ENCODE measurements at places on chromosomes 11 and 22.
A peak's percentile ranks its signal among the peaks of the same experiment; 100 is the strongest.

GRCh38 chr11:129930296-129930695 is 34.9 kb upstream of the NFRKB start:
- no peak for DNase-seq

- DNase-seq: no peak
Observed at GRCh38 chr11:64593156-64594105, 2.4 kb downstream of the SLC22A12 start.

DNA sequence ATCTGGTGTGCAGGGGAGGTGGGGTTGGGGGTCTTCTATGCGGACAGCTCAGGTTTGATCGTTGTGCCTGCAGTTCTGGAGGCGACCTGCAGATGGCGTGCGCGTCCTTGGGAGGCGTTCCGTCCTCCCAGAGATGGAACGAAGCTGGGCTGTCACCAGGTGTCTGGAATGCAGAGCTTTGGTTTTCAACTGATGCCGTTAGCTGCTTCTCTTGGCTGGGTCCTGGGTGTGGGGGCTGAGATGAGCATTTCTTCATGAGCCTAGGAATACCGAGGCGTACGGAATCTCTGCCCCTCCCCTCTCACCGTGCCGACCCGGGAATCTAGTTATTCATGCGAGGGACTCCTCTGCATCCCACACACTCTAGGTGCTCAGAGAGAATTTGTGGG is 98.6 kb downstream of the CEP164 start:
- peak; percentile 88 for DNase-seq

- no peak for DNase-seq
Observed at GRCh38 chr11:91066456-91067047, 843.7 kb upstream of the CHORDC1 start.

- no peak for DNase-seq
Observed at GRCh38 chr11:31921081-31921480, 110.0 kb upstream of the PAX6 start.

DNA sequence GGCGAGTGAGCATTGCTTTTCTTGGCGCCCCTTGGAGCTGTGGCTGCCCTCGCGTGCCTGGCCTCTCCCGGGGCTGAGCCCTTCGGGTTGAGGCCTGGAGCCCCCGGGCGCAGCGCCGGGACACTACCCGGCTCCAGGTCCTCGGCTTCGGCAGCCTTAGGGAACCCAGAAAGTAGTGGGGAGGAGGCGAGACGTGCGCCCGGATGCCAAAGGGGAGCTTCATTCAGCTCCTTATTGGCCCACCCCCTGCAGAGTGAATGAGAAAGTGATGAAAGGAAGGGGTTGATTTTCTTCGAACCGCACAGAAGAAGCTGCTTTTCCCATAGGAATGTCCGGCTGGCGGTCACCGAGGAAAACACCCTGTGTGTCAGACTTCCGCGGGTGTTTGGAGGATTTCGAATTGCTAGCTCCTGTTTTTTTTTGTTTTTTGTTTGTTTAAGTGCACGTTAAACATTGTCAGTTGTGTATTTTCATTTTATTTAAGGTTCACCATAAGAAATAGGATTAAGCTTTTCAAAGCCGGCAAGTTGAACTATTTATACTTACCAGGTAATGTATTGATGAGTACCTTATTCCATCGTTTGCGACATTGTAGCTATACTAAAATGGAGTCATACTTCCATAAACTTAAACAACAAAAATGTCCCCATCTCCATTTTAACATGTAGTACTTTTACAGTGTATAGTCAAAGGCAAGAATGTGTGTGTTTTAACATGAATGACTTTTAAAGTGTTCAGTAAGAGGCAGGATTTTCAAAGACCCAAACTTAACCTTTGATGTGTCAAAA is 841 bp upstream of the EIF4G2 start:
- peak; percentile 75 for DNase-seq

- no peak for DNase-seq
Observed at GRCh38 chr22:28947125-28947524, 63.8 kb downstream of the ZNRF3 start.

DNA sequence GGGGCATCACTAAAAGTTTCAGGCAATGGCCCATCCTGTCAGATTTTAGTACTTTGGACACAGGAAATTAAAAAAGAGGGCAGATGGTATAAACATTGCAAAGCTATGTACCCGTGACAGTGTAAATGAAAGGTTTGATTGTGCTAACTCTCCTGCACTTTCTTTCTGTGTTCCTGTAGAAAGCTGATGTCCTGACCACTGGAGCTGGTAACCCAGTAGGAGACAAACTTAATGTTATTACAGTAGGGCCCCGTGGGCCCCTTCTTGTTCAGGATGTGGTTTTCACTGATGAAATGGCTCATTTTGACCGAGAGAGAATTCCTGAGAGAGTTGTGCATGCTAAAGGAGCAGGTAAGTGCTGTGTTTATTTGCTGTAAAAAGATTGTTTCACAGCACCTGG is 10.3 kb downstream of the CAT start:
- DNase-seq: no peak

- no peak for DNase-seq
Observed at GRCh38 chr11:4654635-4655369, 11.0 kb downstream of the OR51E1 start.

GRCh38 chr11:83572581-83573496 is 286.7 kb upstream of the CCDC90B start:
- DNase-seq: no peak

- DNase-seq: no peak
Observed at GRCh38 chr22:33400891-33401290, 342.7 kb upstream of the SYN3 start.

DNA sequence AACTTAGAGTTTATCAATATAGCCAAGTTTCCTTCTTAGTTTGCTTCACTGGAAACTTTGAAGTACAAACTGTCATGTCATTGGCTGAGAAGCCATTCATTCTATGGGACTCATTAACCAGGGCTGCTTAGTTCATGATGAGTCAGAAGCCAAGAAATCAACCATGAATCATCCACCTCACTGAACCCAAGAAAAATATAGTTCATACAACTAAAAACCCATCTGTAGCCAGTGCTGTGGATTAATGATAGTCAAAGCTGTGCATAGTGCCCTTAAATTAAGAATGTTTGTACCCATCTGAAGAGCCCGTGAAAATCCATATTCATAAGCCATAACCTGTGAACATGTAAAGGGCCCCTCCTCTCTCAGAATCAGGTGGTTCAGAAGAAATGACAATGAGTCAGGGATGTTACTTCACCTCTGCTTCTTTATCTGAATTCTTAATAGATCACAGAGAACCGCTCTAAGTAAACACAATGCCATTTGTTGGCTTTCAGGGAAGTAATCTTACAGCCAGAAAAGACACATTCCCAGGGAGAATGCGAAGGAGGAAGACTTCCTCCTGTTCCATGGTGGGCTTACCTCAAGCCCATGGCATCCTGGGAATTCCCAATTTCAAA is 25.4 kb downstream of the MMP20 start:
- no peak for DNase-seq

DNA sequence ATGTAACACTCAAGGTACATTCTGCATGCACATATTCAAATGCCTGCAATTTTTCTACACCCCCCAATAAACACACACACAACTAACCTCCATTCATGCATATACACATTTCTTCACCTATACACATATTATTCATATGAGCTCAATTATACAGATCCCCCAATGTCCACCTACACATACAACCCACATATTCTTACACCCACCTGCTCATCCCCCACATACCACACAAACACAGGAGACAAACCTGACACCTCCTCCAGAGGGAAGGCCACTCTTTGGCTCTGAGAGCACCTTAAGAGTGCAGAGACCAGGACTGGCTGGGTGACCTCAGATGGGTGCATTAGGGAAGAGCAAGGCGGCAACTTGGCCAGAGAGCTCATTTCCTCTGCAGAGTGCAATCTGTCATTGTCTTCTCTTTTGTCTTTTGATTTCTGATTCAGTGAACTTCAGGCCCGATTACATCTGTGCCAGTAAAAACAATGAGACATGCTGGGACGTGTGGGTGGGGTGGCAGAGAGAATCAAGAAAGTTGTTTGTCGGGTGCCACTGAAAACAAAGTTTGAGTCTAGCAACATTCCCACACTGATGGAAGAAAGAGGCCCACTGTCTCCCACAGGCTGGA is 208.4 kb downstream of the NXPE2 start:
- no peak for DNase-seq

GRCh38 chr22:19043121-19044085 is 78.8 kb downstream of the DGCR2 start:
- DNase-seq: peak; percentile 11

DNA sequence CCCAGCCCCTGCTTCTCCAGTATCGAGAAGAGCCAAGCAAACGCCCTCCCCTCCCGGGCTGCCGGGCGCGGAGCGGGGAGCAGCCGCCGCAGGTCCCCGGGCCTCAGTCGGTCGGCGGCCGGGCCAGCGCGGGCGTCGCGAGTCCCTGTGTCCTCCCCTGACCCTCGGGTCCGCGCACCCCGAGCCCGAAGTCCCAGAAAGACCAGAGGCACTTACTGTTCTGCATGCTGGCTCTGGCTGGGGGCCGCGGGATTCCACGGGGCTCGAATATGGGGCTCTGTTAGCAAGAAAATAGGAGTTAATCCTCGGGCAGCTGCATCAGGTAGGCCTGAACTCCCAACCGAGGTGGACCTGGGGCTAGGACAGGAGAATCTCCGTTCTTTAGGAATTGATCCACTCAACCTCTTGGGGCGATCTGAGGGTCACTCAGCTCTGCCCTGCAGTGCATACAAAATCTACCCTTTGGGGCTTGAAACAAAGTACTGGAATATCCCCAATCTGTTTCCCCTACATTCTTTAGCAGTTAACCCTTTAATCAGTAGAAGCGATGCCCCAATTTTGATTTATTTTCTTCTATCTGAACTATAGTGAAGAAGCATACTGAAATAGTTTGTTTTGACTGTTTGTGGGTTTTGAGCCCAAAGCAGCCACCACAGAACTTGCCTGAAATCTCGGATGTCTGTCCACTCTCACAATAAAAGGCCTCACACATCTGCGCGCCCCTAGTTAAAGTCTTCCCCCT is 4.8 kb downstream of the PAX6 start:
- DNase-seq: no peak

- DNase-seq: no peak
Observed at GRCh38 chr11:2461253-2461955, 16.6 kb downstream of the KCNQ1 start.

DNA sequence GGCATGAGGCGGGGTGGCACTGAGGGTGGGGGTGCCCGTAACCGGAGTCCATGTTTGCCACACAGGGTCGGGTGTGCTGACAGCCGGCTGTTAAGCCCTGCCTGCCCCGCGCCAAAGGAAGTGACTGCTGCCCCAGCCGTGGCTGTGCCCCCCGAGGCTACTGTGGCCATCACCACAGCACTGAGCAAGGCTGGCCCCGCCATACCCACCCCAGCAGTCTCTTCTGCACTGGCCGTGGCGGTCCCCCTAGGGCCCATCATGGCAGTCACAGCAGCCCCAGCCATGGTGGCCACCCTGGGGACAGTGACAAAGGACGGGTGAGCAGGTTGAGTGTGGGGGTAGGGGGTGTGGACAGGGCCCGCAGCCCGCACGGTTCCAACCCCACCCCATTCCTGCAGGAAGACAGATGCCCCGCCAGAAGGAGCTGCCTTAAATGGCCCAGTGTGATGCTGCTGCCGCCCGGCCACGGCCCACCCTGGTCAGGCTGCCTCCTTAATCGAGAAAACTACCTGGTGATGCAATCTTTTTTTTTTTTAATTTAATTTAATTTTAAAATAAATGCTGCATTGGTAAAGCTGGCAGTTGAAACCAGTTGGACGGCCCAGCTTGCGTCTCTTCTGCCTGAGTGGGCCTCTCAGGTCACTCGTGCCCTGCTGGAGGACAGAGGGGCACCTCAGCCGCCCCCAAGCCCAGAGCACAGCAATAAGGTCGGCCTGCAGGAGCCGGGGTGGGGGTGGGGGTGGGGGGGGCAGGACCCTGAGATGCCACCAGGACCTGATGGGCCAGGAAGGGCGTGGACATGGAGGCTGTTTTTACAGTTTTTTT is 30.8 kb downstream of the SBF1 start:
- no peak for DNase-seq

- DNase-seq: no peak
Observed at GRCh38 chr11:30705913-30706675, 119.9 kb upstream of the MPPED2 start.

DNA sequence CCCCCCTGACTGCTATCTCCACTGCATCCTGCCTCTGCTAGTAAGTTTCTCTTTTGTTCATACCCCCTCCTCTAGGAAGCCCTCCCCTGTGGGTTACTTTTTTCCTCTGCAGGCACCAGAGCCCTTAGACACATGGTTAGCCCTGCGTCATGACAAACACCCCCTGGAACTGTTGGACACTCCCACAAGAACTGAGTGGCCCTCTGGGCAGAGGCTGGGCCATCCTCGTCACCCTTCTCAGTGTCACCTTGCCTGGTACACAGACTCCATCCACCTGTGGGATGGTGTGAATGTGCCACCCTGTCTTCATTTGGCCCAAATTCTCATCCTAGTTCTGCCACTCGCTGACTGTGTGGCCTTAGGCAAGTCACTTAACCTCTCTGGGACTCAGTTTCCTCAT is 4.1 kb upstream of the RAB3IL1 start:
- peak; percentile 11 for DNase-seq

GRCh38 chr11:117829369-117829725 is 4.8 kb upstream of the FXYD2 start:
- DNase-seq: no peak

- DNase-seq: peak; percentile 75
Observed at GRCh38 chr11:36540998-36541397, 26.8 kb upstream of the RAG1 start.

DNA sequence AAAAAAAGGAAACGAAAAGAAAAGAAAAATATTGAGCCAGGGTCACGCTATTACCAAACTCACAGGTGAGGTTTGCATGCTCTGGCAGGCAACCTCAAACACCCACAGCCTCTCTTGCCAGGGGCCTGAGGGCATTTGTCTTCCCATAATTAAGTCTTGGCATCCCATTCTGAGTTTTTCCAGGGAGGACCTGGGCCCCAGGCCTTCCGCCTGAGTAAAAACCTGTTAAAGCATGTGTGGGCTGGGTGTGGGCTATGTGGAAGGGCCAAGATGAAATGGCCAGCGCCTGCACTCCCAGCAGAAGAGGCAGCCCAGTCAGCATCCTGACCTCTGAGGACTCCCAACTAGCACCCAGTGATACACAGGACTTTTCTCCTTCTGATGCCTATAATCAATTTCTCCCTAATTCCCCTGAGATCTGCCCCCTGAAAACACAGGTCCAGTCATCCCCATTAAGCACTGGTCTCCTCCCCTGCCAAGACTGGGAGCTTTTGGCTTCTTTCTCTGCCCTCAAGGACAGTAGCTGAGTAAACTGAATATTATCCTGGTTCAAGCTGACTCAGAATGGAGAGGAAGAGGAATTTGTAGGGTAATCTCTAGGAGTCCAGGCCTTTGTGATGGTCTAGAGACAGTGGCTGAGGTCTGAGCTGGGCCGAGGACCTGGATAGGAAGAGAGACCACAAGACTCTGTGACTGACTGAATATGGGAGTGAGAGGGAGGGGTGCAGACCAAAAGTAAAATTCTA is 35.6 kb upstream of the ACER3 start:
- DNase-seq: no peak

- no peak for DNase-seq
Observed at GRCh38 chr11:69819541-69820070, 390 bp upstream of the FGF3 start.

- DNase-seq: no peak
Observed at GRCh38 chr11:77102246-77103210, at the start of gene OMP. Gene OMP, plus strand, starts transcription at chr11:77102840. Its CDS starts 0 bp downstream, at chr11:77102840.

All from D341Med (cell line).